ENCODE measurements at places on chromosomes 7 and 10. TPM values are rescaled to one million over a fixed set of nuclear protein-coding genes. Genes with fewer than 3 reads are reported as not detected.
A peak's percentile ranks its signal among the peaks of the same experiment; 100 is the strongest.

- peak; percentile 12 for DNase-seq
These were observed 754 bp upstream of the PHYHIPL start for GRCh38 chr10:59175538-59176240.

DNA sequence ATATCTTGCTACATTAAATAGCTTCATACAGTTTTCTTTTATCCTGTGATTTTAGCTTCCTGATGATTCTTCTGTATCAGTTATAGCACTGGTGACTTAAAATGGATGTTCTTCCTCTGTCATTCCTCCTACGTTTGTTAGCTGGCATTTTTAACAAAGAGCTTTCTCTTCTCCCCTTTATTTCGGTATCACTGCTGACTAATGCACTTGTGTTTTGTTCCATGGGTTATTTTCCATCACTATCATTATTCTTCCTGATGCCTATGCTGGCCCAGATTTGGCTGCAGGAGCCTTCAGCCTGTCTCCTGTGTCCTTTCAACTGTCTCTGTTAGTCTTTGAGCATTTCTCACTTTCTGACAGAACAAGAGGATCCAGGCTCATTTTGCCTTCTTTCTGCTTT is 13.1 kb downstream of the BMS1 start:
- DNase-seq: no peak

- no peak for DNase-seq
These were observed 21.5 kb upstream of the AKR1B10 start for GRCh38 chr7:134505856-134506255.

GRCh38 chr7:47586925-47587324 is 5.0 kb upstream of the TNS3 start:
- DNase-seq: peak; percentile 35

DNA sequence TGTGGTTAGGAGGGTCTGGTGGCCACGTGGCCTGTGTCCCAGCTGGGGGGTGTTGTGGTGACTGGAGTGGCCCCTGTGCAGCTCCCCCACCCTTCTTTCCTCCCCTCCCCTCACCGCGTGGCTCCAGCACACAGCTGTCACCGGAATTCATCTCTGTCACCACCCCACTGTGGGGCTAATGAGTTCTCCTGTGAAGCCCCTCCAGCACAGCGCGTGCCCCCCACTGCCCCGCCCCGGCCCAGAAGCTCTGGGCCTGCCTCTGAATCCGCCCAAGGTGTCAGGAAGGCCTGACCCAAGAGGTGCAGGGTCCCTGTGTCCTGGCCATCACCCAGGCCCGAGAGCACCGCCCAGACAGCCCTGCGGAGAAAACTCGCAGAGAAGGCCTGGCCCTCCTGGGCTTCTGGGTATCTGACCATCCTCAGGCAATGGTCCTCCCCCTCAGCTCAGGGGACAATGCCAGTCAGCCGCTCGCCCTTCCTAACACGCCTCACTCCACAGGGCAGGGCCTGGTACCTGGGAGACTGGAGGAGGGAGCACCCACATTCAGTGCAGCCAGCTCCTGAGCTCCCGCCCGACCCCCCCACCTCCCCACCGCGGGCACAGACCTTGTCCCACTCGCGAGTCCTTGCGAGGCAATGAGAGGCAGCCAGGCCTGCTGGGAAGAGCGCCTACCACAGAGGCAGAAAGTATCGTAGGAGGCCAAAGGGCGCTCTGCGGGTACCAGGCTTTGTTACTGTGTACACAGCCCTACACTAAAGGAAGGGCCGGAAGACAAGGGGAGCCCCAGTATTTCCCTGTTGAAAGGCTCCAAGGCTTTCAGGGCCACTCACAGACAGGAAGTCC is 38.2 kb downstream of the GBX1 start:
- no peak for DNase-seq

DNA sequence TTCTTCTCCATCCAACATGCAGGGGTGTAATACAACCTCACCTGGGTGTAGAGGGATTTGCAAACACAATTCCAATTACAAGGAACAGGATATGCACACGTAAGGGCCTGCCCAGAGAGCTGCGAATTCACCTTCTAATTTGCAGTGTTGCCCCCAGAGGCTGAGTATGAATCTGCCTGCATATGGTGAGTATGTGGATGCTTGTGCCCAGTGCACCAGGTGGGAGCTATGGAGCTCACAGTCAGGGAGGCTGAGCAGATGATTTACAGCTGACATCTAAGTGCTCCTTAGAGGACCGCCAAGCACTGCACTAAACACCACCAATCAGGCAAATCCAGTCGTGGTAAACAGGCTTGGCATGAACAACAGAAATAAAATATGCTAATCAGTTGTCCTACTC is 132.0 kb downstream of the RELN start:
- no peak for DNase-seq

CXCL12 gene
- total RNA-seq: 8.1 TPM

DNA sequence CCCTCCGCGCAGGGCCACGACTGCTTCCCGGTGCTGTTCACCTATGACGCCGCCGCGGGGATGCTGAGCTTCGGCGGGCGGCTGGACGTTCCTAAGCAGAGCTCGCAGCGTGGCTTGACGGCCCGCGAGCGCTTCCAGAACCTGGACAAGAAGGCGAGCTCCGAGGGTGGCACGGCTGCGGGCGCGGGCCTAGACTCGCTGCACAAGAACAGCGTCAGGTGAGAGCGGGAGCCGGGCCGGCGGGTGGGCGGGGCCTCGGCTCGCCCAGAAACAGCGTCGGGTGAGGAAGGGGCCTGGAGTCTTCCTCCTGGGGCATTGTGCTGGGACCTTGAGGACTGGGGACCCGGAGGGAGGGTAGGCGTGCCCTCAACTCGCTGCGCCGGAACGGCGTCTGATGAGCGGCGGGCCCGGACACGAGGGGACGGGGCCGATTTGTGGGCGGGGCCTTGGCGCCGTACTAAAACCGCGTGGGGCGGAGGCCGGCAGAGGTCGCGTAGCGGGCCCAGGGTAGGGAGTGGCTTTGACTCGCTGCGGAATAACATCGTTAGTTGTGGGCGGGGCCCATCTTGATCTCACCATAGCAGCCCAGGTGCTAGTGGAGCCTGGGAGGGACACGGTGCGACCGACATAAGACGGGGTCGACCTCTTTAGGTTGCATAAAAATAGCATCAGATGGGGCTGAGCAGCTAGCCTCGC is 15.6 kb downstream of the PDAP1 start:
- DNase-seq: no peak

DNA sequence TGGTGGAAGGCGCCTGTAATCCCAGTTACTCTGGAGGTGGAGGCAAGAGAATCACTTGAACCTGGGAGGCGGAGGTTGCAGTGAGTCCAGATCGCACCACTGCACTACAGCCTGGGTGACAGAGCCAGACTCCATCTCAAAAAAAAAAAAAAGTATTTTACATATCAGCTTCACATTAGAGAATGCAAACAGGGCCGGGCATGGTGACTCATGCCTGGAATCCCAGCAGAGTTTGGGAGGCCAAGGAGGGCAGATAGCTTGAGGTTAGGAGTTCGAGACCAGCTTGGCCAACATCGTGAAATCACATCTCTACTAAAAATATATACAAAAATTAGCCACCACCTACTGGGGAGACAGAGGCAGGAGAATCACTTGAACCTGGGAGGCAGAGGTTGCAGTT is 31.6 kb downstream of the USP54 start:
- DNase-seq: no peak

DNA sequence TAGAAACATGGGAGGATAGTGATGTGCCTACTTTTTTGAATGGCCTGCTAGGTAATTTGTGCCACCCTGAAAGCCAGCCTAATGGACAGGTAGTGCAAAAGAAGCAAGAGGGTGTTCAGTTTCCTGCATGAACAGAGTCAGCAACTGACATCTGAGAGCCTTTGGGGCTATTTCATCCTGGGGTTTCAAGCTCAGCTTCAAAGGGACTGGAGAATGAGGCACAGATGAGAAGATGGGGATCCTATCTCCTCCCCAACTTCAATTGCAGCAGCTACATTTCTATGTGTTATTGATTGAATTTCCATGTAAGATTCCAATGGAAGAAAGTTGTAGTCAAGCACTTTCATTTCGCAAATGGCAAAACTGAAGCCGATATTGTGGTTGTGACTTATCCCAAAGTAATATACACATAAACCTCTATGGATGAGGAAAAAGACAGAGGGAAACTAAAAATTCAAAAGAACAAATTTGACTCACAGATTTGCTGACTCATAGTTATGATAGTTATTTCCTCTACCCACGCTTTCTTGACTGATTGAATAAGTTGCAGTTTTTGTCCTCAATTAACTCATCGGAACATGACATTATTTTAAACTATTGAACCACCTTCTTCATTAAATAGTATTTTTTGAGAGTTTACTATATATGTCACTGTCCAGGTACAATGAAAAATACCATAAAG is 42.6 kb upstream of the NRP1 start:
- peak; percentile 20 for DNase-seq

DNA sequence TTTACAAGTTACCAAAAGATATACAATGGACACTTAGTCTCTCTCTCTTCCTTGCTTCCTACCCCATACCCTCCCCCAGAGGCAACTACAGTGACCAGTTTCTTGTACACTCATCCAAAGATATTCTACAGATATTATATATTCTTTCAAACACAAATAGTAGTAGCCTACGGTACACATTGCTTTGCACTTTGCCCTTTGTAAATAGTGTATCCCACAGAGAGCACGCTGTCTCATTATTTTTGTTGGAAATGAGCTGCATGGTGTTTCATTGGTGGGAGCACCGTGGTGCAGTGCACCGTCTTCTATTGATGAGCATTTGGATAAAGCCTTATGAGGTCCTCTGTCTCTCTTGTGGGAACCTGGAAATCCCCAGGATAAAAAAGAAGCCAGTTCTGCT is 24.2 kb downstream of the STRA8 start:
- DNase-seq: no peak

DNA sequence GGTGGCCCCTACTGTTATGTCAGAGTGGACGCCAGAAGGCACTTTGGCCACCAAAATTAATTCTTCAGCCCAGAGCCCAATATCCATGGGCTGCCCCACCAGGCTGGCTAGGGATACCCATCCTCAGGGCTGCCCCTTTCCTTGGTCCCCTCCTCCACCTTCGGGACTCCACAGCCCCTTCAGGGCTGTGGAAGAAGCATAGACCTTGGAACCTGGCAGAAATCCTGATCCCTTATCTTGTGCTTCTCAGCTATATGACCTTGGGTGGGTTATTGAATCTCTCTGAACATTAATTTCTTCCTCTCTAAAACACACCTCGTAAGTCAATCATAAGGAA is 499 bp upstream of the TMUB1 start:
- no peak for DNase-seq

GRCh38 chr10:92404612-92405418 is 113.8 kb downstream of the MARCHF5 start:
- DNase-seq: no peak

CPN1 gene
- not detected for total RNA-seq

- DNase-seq: no peak
These were observed 21.4 kb downstream of the OR6V1 start for GRCh38 chr7:143073556-143073955.

- DNase-seq: no peak
These were observed 13.2 kb downstream of the SGPL1 start for GRCh38 chr10:70828923-70829322.

- DNase-seq: no peak
These were observed 3.3 kb downstream of the RADIL start for GRCh38 chr7:4880218-4880617.

CYP26C1 gene
- 0.10 TPM for total RNA-seq

DNA sequence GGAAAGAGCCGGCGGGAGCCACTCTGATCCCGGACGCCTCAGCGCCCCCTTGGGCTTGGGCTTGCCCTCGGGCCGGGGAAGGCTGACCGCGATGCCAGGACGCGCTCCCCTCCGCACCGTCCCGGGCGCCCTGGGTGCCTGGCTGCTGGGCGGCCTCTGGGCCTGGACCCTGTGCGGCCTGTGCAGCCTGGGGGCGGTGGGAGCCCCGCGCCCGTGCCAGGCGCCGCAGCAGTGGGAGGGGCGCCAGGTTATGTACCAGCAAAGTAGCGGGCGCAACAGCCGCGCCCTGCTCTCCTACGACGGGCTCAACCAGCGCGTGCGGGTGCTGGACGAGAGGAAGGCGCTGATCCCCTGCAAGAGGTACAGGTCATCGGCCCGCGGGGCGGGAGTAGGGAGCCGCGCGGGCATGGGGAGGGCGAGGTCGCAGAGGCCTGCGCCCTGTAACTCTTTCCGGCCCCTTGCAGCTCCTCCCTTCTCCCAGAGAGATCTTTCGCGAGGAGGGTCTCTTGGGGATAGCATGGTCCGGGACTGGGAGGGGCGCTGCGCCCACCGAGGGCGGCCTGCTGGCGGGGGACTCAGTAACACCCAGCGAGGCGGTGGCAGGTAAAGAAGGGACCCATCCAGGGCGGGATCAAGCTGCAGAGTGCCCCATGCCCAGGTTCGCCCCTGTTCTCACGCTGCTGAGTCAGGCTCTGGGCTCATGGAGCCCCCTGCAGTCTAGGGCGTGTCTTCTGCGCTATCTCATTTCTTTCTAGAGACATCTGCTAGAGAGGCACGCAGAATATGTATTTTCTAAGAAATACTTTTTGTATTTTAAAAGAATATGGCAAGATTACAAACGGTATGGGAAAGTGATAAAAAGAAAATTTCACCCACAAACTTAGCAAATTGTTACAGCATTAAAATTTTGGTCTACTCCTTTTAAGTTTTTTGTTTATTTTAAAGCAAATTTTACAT is 687 bp downstream of the EPDR1 start:
- DNase-seq: peak; percentile 87

FKBP6 gene
- total RNA-seq: 0.11 TPM

CLCN1 gene
- not detected for total RNA-seq

- no peak for DNase-seq
These were observed 402.0 kb downstream of the RPS24 start for GRCh38 chr10:78435484-78436221.

GRCh38 chr7:44391171-44391570 is 65.8 kb upstream of the CAMK2B start:
- DNase-seq: no peak

GRCh38 chr7:33143996-33144718 is 14.8 kb downstream of the BBS9 start:
- DNase-seq: no peak

DNA sequence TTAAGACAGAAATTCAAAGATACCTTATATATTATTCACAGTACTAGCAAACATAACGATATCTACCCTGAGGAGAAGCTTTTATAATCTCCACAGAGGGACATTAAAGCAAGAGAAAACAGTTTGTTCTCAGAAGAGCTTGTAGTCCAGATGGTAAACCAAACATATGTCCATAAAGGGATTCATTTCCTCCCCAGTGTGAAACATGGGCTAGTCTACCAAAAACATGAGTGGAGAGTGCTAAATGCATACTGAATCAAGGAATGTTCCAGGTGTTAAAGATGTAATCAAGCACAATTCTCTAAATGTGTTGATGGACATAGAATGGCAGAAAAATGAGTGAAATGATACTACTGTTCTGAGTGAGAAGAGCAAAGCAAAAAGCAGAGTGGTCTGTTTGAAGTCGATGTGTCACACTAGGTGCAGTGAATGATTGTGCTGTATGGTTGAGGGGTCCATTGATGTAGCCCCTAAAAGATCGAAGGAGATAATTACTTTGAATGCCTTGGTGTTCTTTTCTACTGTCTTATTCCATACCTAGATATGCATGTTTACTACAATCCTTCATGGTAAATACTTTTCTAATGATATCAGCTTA is 25.3 kb downstream of the BCAP29 start:
- DNase-seq: no peak

DNA sequence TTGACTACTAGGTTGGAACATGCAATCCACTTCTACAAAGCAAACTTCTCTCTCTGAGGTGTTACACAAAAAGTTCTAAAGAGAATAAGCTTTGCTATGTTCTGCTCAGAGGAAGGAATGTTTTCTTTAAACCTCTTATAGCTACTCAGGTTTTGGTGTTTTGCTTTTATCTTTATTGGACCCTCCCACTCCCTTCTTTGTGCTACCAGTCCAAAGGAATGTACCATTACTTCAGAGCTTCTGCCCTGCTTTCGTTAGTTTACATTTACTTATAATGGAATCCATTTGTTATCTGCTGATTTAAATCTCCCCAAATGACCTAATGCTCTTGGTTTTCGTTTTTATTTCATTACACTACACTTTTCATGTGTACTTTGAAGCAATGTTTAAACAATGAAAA is 154.9 kb downstream of the ATE1 start:
- no peak for DNase-seq

Data from myocyte (in vitro differentiated cells).